ENCODE measurements at places on chromosomes 4 and X.
A peak's percentile ranks its signal among the peaks of the same experiment; 100 is the strongest.

DNA sequence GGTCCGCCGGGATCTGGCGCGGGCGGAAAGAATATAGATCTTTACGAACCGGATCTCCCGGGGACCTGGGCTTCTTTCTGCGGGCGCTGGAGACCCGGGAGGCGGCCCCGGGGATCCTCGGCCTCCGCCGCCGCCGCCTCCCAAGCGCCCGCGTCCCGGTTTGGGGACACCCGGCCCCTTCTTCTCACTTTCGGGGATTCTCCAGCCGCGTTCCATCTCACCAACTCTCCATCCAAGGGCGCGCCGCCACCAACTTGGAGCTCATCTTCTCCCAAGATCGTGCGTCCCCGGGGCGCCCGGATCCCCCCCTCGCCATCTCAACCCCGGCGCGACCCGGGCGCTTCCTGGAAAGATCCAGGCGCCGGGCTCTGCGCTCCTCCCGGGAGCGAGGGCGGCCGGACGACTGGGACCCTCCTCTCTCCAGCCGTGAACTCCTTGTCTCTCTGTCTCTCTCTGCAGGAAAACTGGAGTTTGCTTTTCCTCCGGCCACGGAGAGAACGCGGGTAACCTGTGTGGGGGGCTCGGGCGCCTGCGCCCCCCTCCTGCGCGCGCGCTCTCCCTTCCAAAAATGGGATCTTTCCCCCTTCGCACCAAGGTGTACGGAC lies 482 bp upstream of the SHOX start:
- DNase-seq = no peak

DNA sequence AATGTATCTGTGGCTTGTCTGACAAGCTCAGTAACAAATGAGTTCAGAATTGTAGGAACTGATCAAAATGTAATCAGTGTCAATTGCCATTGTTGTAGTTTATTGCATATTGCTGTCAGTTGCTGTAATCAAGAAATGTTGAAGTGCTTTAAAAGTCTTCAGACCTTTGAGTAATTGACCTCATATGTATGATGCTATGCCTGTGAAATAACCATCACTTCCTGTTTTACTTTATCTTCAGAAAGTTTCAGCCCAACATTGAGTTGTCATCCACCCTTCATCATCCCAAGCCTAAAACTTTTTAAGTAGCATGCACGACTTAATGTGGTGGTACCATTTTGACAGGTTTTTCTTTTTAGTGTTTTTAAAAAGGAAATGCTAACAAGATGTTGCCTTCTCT lies 212.4 kb downstream of the ARHGAP10 start:
- no peak for DNase-seq

DNA sequence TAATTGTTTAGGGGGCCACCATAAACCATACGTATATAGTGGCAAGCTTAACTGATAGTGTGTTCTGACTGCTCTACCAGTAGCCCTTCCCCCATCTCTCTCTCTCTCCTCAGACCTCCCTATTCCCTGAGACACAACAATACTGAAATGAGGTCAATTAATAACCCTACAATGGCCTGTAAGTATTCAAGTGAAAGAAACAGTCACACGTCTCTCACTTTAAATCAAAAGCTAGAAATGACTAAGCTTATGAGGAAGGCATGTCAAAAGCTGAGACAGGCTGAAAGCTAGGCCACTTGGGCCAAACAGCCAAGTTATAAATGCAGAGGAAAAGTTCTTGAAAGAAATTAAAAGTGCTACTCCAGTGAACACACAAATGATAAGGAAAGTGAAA lies 78.0 kb downstream of the PRDM5 start:
- no peak for DNase-seq

DNA sequence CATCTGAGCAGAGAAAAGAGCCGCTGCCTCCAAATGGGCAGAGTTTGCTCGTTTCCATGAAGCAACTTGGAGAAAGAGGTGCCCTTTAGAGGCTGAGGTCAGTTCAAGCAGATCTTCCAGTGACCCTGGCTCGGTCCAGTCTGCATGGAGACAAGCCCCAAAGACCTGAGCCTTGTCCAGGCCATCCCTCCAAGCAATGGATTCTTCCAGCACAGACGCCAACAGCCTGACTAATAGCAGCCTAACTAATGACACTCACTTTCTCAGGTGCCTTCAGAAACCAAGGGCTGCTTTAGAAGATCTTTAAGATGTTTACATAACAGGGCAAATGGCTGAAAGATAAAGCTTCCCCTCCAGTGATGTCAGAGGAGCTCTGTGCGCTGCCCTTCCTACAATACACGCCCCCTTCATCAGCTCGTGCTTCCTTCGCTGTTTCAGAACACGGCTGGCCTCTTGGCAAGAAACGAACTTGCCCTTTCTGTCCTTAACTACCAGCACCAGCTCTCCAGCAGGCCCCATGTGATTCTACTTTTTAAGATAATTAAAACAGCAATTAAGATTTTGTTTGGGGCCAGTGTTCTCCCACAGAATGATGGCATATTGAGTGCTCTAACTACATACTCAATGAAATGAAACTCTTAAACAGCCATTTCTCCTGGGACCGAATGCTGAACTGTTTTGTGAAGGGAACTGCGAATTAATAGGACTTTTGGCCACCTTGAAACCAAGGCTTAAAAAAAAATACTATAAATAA lies 119.0 kb downstream of the GPR143 start:
- DNase-seq = no peak

DNA sequence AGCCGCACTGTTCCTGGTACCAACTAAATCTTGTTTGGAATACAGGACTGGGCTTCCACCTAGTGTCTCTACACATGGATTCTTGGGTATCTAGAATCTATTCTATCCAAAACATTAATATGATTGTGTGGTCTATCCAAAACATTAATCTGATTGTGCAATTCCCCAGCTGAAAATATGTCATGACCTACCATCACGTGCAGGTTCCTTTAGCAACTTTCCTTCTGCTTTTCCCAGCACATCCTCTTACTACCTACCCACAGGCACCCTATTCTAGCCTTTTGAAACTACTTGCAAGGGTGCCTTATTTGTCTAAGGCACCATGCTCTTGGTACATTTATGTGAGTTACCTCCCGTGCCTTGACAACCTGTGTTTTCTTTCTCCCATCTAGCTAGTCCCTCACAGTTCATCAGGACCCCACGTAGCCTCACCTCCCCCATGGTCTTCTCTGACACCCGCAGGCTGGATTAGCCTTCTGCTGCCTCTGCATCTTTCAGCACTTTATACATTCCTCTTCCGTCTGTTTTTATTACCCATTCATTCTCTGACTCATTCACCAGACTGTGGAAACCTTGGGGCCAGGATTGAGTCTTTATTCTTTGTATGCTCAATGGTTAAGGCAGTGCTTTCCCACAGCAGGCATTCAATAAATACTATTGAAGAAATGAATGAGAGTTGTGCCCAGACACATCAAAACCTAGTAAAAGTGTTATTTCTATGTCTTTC lies 88.8 kb upstream of the FAM9B start:
- DNase-seq = no peak

GRCh38 chr4:84503495-84504437 lies 4.7 kb upstream of the NKX6-1 start:
- DNase-seq = peak; percentile 36

GRCh38 chr4:146267826-146268225 lies 53.5 kb downstream of the REELD1 start:
- DNase-seq = no peak

- no peak for DNase-seq
Measured at GRCh38 chrX:150463566-150463965, 100.4 kb downstream of the MAMLD1 start.
